ENCODE measurements at places on chromosomes 1 and 21.
A peak's percentile ranks its signal among the peaks of the same experiment; 100 is the strongest.

DNA sequence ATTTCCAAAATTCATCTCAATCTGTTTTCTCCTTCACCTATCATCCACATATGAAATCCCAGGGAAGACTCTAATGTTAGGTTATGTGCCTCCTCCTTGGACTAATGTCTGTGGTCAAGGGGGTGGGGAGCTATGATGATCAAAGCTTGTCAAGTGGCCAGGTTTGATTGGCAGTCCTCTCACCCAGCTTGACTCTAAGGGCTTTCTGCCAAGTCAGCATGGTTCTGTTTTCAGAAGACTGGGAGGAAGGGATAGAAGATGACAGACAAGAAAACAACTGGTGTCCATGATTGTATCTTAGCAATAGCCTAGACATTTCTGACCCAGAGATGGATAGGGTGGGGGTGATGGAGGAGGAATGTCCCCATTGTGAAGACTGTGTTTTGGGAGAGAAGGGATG lies 9.1 kb upstream of the THEM5 start:
- no peak for DNase-seq

GRCh38 chr1:93448983-93449804 lies 1.3 kb downstream of the FNBP1L start:
- peak; percentile 68 for DNase-seq

- DNase-seq, result peak; percentile 42
Observed at GRCh38 chr1:83818916-83819315, 180.0 kb downstream of the TTLL7 start.

DNA sequence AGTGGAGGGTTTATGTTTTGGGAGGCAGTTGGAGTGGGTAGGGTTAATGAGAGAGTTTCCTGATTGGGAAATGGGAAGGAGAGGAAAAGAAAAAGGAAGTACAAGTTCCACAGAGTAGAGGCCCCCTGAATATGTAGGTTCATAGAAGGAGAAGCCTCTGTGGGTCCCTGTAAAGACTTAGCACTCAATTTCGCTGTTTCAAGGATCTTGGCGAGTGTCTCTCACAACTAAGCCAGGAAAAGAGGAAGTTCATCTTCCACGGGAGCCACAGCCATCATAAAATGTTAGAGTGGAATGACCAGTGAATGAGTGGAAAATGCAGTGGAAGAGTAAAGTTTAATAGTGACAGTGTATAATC lies 17.4 kb upstream of the DPYD start:
- no peak for DNase-seq

GRCh38 chr1:228984107-228984506 lies 248.8 kb downstream of the RHOU start:
- DNase-seq, result no peak

GRCh38 chr1:159170639-159171038 lies 776 bp upstream of the CADM3 start:
- DNase-seq, result no peak

GRCh38 chr1:162088281-162088969 lies 18.9 kb downstream of the NOS1AP start:
- DNase-seq, result no peak

DNA sequence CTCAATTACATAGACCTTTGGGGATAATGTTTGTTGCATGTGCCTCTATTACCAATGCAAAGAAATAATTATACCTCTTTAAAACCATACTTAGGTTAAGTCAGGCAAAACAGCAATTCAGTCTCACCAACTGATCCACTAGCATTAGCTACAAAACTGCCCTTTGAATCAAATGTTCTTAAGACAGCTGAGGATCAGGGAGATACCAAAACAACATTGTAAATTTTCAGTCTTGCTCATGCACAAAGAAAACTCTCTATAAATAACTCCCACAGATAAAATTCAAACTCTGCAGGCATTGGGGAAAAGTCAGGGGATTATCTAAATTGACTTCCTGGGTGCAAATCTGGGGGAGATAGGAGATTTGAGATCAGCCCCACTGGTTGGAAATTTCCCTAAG lies 100.9 kb upstream of the DPT start:
- no peak for DNase-seq

GRCh38 chr1:7346600-7347570 lies 424.2 kb upstream of the VAMP3 start:
- DNase-seq, result no peak

GRCh38 chr1:3543076-3544039 lies 68.0 kb downstream of the MEGF6 start:
- peak; percentile 97 for DNase-seq

GRCh38 chr1:53088616-53089300 lies 26.7 kb downstream of the PODN start:
- no peak for DNase-seq

DNA sequence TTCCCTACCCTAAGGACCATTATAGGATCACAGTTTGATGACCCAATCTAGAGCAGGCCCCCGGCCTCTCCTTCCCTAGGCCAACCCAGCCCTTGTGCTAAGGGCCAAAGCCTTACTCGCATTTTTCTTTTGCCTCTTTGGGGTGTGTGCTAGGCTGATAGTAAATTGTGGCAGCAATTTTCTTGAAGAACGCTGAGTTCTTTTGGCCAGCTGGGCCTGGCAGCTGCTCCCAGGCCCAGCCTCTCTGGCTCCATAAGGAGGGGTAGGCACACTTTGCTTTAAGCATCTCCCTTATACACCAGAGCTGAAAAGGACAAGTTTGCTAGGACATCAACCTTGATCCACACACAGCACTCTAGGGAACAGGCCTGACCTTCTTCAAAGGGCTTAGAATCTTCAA lies 4.2 kb downstream of the OLFML2B start:
- no peak for DNase-seq

- no peak for DNase-seq
Observed at GRCh38 chr1:162172311-162173102, 103.0 kb downstream of the NOS1AP start.

- DNase-seq, result no peak
Observed at GRCh38 chr21:42760951-42761751, 107.7 kb downstream of the PDE9A start.

DNA sequence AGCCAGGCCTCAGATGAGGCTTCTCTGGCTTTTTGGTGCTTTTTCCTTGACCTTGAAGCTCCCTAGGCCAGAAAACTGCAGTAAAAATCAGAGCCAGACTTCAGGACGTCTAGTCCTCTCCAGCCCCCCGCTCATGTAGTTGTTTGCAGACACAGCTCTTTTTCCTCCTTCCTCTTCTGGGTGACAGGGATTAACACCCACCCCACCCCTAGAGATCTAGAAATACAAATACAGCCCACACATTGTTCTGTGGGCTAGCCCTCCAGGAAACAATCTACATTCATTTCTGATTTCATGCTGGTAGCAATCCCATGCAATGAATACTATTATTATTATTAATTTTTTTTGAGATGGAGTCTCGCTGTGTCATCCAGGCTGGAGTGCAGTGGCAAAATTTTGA lies 9.9 kb upstream of the CLSTN1 start:
- DNase-seq, result no peak

GRCh38 chr1:209411491-209411929 lies 172.0 kb upstream of the CAMK1G start:
- no peak for DNase-seq

DNA sequence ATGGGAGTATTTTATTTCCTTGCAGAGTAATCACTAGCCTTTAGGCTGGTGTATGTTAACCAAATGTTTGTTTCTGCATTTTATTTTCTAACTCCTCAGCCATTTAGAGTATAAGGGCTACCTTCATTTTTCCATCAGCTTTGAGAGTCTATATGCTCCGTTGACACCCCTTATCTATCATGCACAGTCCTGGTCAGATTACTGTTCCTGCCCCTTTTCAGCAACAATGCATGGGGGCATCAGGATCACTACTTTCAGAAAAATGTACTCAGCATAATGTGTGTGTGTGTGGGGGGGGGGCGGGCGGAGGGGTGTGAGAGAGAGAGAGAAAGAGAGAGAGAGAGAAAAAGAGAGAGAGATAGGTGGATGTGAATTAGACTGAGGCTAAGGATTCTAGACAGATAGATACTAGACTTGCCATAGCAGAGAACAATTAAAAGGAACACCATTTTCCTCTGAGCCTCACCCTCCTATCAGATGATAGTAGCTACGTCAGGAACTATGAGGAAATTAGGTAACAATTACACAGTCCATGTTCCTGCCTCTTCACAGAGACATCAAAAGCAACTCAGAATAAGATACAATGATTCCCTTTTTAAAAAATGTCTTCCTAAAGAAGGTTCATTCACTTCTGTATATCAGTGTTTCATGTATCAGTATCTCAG lies 40.8 kb downstream of the FCER1A start:
- DNase-seq, result no peak

DNA sequence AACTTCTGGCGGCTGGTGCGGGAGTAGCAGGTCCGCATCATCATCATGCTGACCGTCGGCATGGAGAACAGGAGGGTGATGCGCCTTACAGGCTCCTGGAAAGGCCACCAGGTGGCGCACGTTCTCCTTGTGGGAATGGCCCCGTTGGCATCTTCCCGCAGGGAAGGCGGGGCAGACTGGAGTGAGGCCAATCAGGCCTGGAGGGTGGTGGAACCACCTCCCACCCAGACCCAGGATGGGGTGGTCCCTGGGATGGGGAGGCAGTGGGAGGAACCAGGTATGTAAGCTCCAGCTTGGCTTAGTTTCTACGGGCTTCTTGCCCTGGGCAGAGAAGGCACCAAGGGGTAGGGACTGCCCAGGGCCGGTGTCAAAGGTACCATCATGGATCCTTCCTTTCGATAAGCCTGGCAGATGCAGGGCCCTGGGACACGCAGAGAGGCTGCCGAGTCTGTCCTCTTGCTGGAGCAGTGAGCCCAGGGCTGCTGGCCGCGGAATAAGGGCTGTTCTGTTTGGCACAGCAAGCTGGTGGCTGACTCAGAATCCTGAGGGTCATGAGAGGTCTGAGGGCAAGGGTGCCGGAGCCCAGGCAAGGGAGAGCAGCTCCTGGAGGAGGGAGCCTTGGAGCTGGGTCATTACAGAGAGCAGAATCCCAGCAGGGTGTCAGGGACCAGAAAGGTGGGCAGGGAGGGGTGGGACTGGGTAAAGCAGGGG lies 8.7 kb upstream of the LGR6 start:
- peak; percentile 84 for DNase-seq

GRCh38 chr1:54869173-54869851 lies 17.7 kb downstream of the DHCR24 start:
- DNase-seq, result no peak

GRCh38 chr1:71200503-71200902 lies 119.7 kb upstream of the ZRANB2 start:
- DNase-seq, result no peak

GRCh38 chr1:93904228-93904627 lies 5.0 kb downstream of the GCLM start:
- peak; percentile 28 for DNase-seq

- no peak for DNase-seq
Observed at GRCh38 chr1:27368869-27369582, 2.3 kb upstream of the MAP3K6 start.

DNA sequence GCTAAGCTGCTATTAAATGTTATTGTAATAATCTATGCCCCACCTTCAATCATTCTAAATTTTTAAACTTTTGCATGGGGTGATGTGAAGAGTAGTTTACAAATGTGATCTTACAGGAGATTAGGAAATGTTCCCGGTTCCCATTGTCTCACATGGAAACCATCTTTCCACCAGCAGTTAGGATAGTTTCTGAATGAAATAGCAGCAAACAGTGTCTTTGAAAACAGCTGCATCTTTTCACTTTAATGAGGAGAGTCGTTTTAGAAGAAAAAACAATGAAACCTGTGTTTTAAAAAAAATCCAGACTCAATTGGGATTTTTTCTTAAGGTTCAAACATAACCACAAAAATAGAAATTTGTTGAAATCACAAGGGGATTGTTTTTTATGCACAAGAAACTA lies 134.2 kb downstream of the TLR5 start:
- DNase-seq, result no peak

- DNase-seq, result no peak
Observed at GRCh38 chr1:4597020-4597419, 57.4 kb upstream of the AJAP1 start.

DNA sequence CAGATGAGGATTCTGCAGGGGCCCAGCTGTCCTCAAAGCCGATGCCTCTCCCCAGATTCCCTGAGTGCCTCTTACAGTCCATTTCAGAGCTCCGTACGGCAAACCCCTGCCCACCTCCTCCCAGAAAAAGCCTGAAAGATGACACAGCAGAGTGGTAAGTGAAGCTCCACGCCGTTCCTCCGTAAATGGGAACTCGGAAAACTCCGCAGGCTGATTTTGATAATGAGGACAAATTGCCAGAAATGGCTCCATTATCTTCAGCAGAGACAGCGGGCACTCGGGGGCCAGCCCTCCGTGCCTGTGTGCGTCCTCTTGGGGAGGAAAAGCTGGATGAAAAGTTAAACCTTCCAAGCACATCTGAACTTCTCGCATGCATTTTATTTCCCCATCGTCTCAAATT lies 81.1 kb downstream of the NPHP4 start:
- no peak for DNase-seq

- no peak for DNase-seq
Observed at GRCh38 chr1:41791667-41792484, 126.8 kb downstream of the HIVEP3 start.

DNA sequence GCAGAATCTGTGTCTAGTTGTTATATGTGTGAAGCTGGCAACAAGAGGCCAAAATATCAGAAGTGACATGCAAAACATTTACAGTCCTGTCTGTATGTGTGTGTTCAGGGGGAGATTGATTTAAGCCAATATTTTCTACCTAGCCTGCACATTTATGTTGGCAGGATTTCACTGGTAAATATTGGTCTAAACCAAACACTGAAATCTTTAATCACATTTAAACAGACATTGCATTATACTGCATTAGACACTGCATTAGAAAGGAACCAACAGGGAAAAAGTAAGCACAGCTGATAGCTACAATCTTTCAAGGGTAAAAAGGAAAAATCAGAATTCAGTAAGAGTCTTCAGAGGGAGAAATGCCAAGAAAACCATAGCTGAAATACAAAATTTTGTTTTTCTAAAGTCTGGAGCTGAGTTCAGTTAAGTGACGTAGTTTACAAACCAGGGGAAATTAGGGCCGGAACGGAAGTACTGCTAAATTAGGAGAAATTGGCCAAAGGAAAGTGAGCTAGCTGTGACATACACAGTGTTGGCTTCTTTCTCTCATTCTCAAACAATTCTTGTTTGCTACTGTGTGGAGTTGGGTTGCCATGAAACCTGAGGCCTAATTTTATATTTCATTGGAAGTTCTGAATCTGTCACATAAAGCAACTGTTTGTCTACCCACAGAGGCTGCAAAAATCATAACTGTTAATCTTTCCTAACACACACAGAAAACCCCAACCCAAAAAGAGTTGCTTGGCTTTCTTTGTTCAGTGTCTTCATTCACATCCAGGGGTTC lies 217.3 kb upstream of the SGIP1 start:
- DNase-seq, result no peak

DNA sequence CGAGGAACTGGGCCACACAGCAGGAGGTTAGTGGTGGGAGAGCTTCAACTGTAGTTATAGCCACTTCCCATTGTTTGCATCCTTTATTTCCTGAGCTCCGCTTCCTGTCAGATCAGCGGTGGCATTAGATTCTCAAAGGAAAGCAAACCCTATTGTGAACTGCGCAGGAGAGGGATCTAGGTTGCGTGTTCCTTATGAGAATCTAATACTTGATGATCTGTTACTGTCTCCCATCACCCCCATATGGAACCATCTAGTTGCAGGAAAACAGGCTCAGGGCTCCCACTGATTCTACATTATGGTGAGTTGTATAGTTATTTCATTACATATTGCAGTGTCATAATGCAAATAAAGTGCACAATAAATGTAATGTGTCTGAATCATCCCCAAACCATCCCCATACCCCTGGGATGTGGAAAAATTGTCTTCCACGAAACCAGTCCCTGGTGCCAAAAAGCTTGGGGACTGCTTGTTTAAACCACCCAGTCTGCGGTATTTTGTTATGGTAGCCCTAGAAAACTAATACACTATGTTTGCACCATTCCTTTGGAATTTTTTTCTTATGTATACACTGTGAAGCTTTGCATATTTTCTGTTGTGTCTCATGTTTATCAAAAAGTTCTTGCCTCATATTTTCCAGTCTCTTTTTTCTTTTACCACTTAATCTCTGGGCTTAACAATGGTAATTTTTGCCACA lies 136.6 kb upstream of the IVNS1ABP start:
- no peak for DNase-seq
